ENCODE measurements at places on chromosomes 2 and 18. TPM values are rescaled to one million over a fixed set of nuclear protein-coding genes. Genes with fewer than 3 reads are reported as not detected.

RFTN2 gene
- 7.4 TPM for total RNA-seq

CHST10 gene
- total RNA-seq, result 7.0 TPM

G6PC2 gene
- not detected for total RNA-seq

SOWAHC gene
- total RNA-seq, result 87.7 TPM

- no peaks in the 10 kb centered on the region for H3K4me1 ChIP-seq
- H3K27ac ChIP-seq, result no peak overlapping the region
- H3K27me3 ChIP-seq, result no peaks in the 10 kb centered on the region
- H3K36me3 ChIP-seq, result no peaks in the 10 kb centered on the region
- no peak overlapping the region for H3K4me3 ChIP-seq
Observed at GRCh38 chr18:60975420-60975819, 357.8 kb upstream of the CDH20 start.

GRCh38 chr2:200584639-200585038, 1.2 kb upstream of the AOX1 start:
- peaks cover 4% of the 10 kb centered on the region for H3K4me1 ChIP-seq
- no peaks in the 10 kb centered on the region for H3K27me3 ChIP-seq
- H3K36me3 ChIP-seq, result no peaks in the 10 kb centered on the region
- no peak for DNase-seq

DNA sequence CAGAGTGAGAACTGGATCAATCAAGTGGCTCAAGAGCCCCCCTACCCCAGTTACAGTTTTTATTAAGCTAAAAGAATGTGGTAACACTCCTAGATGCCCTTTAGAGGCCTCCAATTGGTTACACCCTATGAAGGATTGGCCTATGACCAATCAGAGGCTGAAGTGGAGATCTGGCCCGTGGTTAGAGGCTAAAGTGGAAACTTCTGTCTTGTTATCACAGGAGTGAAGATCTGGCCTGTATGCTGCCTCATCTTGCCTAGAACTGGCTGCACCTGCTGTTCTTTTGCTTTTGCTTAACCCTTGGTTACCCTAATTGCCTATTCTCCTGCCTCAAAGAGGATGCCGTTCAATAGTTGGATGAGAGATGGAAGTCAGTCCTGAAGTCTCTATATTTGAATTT, 100.1 kb upstream of the MAP2 start:
- DNase-seq, result no peak
- H3K27ac ChIP-seq, result no peak overlapping the region
- H3K36me3 ChIP-seq, result no peaks in the 10 kb centered on the region

- H3K4me1 ChIP-seq, result no peaks in the 10 kb centered on the region
- no peaks in the 10 kb centered on the region for H3K36me3 ChIP-seq
- no peaks in the 10 kb centered on the region for H3K27me3 ChIP-seq
- no peak overlapping the region for H3K4me3 ChIP-seq
Observed at GRCh38 chr2:39033980-39034379, 86.9 kb downstream of the SOS1 start.

Data from esophagus squamous epithelium (tissue), 5 donors.